Activated CD4-positive, CD25-positive, alpha-beta regulatory T cell (primary cell): ENCODE measurements at places on chromosomes 6 and 20.

- no peak for DNase-seq
Measured at GRCh38 chr6:167290786-167291622, at the start of gene UNC93A. Gene UNC93A (plus strand): TSS chr6:167291315. CDS start chr6:167291490, 175 bp downstream.

DNA sequence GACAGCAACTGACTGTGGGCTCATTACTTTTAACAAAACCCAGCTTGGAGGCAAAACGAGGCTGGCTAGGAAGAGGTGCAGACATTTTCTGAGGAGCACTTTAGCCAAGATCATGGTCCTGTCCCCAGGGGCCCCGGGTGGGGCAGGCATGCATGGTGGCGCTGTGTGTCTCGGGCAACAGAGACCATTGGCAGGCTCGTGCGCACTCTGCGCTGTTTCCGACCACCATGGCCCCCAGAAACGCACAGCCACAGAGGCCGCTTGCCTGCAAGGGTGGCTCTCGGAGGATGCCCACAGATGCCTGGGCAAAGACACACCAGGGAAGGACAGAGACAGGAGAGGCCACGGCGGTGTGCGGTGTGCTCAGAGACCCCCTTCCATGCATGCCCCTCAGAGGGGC lies 6.7 kb downstream of the BHLHE23 start:
- no peak for DNase-seq

GRCh38 chr6:167699141-167699931 lies 127.4 kb upstream of the AFDN start:
- no peak for DNase-seq

DNA sequence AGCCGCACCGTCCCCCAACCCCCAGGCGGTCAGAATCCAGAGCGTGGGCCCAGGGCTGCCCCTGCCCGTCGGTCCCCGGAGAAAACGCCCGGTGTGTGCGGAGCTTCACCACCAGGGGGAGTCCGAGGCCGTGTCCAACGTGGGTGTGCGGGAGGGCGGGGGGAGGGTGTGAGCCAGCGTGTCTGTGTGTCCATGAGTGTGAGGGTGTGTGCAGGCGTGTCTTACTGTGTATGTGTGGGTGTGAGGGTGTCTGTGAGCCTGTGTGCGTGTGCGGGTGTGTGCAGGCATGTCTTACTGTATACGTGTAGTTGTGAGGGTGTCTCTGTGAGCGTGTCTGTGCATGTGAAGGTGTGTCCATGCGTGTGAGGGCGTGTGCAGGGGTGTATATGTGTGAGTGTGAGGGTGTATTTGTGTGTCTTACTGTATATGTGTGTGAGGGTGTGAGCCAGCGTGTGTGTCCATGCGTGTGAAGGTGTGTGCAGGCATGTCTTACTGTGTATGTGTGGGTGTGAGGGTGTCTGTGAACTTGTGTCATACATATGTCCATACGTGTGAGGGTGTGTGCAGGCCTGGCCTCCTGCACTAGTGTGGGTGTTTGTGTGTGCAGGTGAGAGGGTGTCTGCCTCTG lies 24.6 kb upstream of the GATA5 start:
- peak; percentile 75 for DNase-seq

- DNase-seq: no peak
Measured at GRCh38 chr20:62637110-62637509, 5.2 kb upstream of the SLCO4A1 start.

GRCh38 chr6:7016226-7016625 lies 91.5 kb upstream of the RREB1 start:
- no peak for DNase-seq

GRCh38 chr20:38063911-38064530 lies 30.5 kb downstream of the RPRD1B start:
- DNase-seq: no peak

GRCh38 chr6:47111685-47112084 lies 69.6 kb upstream of the ADGRF1 start:
- no peak for DNase-seq

- no peak for DNase-seq
Measured at GRCh38 chr6:8059129-8059528, 5.1 kb downstream of the BLOC1S5 start.

GRCh38 chr6:99195986-99196655 lies 153.4 kb downstream of the FAXC start:
- no peak for DNase-seq

GRCh38 chr6:139129284-139129683 lies 5.6 kb upstream of the HECA start:
- DNase-seq: no peak

DNA sequence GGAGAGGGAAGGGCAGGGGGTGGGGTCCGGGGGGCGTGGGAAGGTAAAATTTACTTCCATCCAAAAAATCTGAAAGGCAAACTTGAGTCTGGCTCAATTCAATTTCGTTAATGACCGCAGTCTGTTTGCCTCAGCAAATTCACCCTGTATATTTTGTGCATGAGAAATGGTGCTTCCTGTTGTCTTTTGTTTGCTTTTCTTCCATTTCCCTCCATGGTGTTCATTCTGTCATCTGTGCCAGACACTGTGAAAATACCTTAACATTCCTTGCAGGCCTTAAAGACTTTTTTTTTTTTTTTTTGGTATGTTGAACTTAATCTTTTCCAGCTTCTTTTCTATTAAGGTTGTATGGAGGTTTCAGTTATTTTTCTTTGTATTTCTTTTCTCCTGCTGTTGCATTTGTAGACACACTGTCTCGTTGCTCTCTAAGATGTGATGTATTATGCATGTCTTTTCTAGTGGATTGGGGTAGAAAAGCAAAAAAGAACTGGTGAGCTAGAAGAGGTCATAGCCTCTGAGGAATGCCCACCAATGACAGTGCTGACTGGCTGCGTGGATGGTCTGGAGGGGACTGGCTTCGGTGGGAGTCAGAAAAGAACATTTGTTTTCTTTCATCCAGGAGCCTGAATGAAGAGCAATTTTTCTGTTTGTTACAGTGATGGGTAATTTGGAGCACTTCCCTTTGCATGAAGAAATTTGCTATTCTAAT lies 585.0 kb upstream of the MAP3K7 start:
- DNase-seq: no peak

DNA sequence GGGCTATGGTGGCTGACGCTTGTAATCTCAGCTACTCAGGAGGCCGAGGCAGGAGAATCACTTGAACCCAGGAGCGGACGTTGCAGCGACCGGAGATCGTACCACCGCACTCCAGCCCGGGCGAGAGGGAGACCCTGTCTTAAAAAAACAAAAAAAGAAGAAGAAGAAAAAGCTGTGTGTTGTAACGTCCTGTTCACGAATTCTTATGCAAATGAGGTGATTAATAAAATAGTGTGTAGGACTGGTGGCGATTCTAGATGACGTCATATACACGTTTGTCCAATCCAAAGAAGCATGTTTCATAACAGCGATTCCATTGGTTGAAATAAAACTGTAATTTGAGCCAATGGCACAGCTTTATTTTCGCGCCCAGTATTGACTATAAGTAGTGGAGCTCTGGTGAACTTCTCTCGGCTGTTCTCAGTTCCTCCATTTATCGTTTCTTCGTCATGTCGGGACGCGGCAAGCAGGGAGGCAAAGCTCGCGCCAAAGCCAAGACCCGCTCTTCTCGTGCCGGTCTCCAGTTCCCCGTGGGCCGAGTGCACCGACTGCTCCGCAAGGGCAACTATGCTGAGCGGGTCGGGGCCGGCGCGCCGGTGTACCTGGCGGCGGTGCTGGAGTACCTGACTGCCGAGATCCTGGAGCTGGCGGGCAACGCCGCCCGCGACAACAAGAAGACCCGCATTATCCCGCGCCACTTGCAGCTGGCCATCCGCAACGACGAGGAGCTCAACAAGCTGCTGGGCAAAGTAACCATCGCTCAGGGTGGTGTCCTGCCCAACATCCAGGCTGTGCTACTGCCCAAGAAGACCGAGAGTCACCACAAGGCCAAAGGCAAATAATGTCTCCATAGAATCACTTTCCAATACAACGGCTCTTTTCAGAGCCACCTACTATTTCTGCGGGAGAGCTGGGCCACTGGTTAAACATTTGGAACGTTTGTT lies 47.0 kb downstream of the OR2B2 start:
- peak; percentile 47 for DNase-seq

DNA sequence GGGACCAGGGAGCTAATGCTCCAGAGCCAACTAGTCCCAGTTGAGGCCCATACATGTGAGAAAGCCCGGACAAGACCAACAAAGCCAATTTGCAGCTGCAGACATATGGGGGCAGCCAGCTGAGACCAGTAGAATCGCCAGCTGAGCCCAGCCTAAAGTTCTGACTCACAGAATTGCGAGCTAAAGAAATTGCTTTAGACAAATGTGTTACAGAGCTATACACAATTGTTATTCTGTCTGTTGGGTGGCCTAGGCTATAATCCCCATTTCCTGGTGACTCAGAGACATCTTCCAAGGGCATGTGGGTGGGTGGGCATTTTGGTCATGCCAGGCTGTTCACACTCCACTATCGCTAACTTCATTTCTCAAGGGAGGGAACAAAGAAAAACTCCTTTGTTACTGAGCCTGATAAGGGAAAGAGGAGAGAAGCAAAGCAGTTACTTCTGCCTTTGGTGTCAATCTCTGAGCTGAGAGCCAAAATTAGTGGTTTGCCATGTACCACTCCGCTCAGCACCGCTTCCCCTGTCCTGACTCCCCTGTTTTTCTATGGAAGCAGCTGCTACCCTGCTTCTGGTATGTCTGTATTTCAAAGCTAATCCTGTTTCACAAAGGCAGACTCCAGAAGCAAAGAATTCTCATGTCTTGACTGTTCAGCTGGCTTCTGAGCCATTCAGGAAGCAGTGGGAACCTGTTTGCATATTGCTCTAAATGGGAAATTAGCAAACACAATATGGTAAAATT lies 26.1 kb downstream of the SCP2D1 start:
- no peak for DNase-seq

- no peak for DNase-seq
Measured at GRCh38 chr20:34984756-34985261, 29.1 kb downstream of the MYH7B start.

- no peak for DNase-seq
Measured at GRCh38 chr6:139029470-139030227, 1.1 kb downstream of the ABRACL start.

- DNase-seq: no peak
Measured at GRCh38 chr6:112502351-112503090, 155.4 kb downstream of the RFPL4B start.

DNA sequence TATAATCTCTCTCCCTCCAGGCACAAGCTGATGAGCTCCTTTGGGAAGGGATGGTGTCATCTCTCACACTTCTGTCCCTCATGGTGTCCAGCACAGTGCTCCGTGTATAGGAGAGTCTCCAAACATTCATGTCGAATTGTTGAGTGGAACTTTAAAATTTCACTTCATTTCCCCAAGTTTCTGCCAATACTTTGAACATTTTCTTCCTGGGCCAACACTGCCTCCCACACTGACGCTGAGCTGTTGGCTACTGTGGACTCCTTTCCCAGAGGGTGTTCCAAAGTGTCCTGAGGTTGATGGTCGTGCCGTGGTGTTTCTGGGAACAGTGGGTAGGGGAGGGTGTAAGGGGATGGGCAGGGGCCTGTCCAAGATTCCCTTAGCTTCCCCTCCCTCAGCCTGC lies 122.7 kb downstream of the TIAM2 start:
- no peak for DNase-seq

GRCh38 chr20:21270806-21271205 lies 32.3 kb upstream of the XRN2 start:
- DNase-seq: no peak

DNA sequence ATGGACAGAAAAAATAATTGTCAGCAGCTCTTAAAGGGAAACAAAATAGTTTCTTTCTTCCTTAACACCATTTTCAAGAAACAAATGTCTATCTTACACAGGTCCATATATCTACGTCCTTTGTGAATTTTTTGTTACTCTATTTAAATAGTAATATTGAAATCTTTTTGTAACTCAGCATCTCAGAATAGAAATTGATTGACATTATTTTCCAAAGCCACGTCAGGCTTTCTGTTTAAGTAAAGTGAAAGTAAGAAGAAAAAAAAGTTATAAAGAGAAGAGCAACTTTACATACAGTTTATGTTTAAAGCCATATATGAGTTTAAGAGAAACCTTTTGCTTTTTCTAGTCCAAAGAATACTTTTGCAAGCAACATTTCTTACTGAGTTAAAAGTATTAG lies 402.9 kb upstream of the SOX4 start:
- DNase-seq: no peak

DNA sequence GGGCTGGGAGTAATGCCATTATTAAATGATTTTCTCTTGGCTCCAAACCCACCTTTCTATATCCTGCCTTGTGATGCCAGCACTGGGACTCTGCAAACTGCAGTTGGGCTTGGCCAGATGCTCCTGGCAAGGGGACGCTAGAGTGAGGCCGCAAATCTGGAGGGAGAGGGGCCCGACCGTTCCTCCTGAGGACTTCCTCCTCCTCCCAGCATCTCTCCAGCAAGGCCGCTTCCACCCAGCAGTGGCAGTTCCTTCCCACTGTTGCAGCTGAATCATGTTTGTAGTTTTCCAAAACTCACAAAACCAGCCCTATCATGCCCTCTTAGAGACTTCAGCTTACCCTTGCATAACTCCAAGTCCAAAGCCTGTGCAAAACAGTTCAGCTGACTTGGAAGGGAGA lies 244.4 kb downstream of the FOXA2 start:
- DNase-seq: no peak

GRCh38 chr6:127818149-127818548 lies 82.7 kb downstream of the THEMIS start:
- DNase-seq: no peak

DNA sequence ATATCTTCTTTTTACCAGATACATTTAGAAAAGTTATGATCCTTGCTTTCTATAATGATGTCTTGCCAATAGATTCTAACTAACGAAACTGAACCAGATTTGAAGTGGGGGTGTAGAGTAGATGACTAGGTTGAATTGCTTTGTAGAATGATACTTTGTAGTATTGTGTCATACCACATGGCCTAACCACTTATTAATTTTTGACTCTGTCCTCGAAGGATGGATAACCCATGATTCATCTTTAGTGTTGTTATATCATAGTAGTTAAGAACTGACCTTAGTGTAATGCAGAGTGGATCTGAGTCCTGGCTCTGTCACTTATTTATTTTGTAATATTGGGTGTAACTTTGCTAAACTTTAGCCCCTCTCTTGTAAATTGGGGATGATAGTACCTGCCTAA lies 4.5 kb downstream of the PHF3 start:
- DNase-seq: no peak

- no peak for DNase-seq
Measured at GRCh38 chr6:81451787-81452186, 300.7 kb downstream of the TENT5A start.

DNA sequence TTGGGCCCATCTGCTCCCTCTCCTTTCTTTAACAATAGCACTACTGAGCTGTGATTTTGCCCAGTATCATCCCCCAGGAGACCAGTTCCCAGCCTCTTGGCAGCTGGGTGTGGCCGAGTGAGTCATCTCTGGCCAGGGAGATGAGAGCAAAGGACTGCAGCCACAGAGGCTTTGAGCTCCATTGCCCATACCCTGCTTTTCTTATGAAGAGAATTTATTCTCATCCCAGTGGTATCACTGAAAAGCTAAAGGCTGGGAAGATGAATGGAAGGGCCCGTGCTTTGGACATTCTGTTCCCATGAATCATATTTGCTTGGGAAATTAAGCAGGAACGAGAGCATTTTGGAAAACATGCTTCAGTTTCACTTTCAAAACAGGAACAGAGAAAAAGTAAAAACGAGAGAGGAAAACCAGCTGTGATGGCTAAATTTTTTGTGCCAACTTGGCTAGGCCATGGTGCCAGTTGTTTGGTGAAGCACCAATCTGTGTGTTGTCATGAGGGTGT lies 14.9 kb downstream of the CST3 start:
- DNase-seq: no peak

- no peak for DNase-seq
Measured at GRCh38 chr6:150290429-150290828, 78.4 kb upstream of the IYD start.

- DNase-seq: no peak
Measured at GRCh38 chr20:55386686-55387085, 618.6 kb downstream of the CBLN4 start.
